ENCODE measurements at places on chromosomes 7 and 10.

- no peak for DNase-seq
These were observed 3.4 kb downstream of the NEUROD6 start for GRCh38 chr7:31337002-31337565.

- DNase-seq = no peak
These were observed 23.6 kb upstream of the PPIA start for GRCh38 chr7:44772867-44773266.

GRCh38 chr10:89173075-89173474 lies 34.0 kb downstream of the CH25H start:
- no peak for DNase-seq

- no peak for DNase-seq
These were observed 53.3 kb downstream of the TPST1 start for GRCh38 chr7:66258409-66258808.

DNA sequence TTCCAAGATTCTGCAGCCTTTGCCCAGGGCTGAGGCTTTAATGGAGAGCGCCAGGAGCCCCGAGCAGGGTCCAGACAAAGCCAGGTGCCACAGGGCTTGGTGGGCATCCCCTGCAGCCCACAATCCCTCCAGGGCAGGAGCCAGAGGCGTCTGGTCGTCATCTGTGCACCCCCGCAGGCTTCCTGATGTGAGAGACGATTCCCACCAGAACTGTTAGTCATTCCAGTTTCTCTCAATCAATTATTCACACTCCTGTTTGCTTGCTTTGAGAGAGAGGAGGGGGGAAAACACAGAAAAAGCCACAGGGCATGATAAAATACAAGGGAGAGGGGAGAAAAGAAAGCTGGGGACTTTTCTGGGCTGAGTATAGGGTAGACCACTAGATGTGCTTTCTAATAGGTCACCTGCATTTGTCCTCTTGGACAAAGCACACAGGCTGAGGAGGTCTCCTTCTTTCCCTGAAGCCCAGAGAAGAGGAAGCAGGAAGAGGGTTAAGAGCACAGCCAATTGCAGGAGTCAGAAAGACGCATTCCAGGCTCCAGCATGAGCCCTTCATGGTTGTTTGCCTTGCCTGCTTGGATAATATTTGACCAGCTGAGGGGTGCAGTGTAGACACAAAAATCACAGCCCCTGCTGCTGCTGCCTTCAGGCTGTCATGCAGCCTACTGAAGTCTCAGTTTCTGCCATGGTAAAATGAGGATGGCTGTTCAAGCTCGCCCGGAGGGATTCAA lies 194.4 kb downstream of the PLXNA4 start:
- no peak for DNase-seq

- no peak for DNase-seq
These were observed 34.1 kb downstream of the PNLIPRP2 start for GRCh38 chr10:116654816-116655215.

DNA sequence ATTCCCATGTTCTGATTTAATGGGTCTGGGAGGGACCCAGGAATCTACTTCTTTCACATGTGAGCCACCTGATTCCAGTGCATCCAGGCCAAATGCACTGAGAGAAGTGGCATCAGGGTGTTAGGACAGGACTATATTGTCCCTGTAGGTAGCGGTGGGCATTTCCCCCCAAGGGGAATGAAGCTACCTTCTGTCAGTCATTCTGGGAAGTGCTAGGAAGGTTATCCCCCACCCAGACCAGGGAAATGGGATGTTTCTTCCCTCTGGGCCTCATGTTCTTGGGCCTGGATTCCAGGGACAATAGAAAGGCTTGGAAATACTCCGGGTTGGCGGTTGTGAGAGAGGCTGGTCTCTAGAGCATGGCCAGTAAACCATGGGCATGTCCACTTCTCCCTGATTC lies 20.8 kb downstream of the C10orf53 start:
- no peak for DNase-seq

DNA sequence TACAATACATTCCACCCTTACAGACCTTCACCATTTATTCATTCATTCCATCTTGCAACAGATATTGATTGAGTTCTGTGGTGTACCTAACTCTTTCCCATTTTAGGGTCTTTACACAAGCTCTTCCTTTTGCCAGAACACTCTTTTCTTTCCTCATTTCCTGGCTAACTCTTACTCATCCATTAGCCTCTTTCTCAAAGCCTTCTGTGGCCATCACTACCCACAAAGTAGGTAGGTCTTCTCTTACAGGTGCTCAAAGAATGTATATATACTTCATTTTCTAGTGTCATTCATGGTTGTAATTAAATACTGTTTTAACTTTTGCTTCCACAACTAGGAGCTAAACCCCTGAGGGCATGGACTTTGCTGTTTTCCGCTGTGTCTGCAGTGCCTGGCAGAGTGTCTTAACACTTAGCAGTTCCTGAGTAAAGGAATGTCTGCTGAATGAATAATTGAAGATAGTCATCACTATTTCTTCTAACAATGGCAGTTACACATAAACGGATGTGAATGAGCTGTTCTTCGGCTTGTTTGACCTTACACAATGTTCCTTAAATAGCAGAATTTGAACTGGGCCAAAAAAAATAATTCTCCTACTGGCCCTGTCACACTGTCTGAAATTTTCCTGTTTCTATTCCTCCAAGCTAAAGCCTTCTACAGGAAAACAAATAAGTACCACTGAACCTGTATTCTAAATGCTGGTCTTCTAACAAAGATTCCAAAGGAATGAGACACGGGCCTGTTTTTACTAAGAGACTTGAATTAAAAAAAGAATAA lies 15.1 kb downstream of the BCAP29 start:
- DNase-seq = peak; percentile 60

GRCh38 chr10:110806335-110806734 lies 65.4 kb upstream of the PDCD4 start:
- no peak for DNase-seq

- DNase-seq = no peak
These were observed 91.3 kb downstream of the NRF1 start for GRCh38 chr7:129702761-129703338.

- DNase-seq = no peak
These were observed 241.7 kb downstream of the MAGI2 start for GRCh38 chr7:79211724-79212123.

DNA sequence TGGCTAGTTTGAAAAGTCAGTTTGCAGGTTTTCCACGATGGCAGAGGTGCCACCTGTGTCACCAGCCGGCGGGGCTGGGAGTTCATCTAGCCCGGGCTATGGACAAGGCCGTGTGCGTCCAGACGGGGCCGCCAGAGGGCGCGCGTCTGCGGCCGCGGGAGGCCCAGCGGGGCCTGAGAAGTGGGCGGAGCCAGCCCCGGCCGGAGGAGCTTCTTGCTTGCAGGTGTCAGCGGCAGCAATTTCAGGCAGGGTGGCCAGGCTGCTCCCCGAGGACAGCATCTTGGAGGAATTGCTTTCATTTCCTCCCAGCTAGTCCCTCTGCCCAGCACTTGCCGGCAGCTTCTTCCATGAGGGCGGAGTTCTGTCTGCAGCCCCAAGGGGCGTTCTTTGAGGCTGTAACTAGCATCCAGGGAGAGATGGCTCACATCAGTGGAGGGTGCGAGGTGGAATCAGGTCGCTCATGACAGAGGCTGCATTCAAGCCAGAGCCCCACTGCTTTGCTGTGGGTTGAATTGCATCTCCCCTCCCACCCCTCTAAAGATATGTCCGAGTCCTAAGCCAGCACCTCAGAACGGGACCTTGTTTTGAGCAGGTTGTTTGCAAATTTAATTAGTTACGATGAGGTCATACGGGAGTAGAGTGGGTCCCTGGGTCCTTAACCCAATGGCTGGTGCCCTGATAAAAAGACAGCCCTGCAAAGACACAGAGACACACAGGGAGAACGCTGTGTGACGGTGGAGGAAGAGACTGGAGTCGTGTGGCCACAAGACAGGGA lies 85.9 kb upstream of the MKI67 start:
- peak; percentile 69 for DNase-seq

GRCh38 chr7:17339139-17339538 lies 40.7 kb downstream of the AHR start:
- DNase-seq = no peak

GRCh38 chr7:110988890-110989501 lies 101.9 kb upstream of the LRRN3 start:
- no peak for DNase-seq

DNA sequence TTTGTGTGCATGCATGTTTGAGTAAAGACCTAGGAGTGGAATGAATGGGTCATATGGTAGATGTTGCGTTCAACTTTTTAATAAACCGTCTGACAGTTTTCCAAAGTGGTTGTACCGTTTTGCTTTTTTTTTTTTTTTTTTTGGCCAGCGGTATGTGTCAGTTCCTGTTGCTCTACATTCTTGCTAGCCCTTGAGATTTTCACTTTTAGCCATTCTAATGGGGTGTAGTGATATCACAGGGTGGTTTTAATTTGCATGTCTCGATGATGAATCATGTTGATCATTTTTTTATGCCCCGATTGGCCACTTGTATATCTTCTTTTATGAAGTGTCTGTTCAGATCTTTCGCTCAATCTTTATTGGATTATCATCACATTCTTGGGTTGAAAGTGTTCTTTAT lies 320.7 kb downstream of the CAMK1D start:
- DNase-seq = no peak

DNA sequence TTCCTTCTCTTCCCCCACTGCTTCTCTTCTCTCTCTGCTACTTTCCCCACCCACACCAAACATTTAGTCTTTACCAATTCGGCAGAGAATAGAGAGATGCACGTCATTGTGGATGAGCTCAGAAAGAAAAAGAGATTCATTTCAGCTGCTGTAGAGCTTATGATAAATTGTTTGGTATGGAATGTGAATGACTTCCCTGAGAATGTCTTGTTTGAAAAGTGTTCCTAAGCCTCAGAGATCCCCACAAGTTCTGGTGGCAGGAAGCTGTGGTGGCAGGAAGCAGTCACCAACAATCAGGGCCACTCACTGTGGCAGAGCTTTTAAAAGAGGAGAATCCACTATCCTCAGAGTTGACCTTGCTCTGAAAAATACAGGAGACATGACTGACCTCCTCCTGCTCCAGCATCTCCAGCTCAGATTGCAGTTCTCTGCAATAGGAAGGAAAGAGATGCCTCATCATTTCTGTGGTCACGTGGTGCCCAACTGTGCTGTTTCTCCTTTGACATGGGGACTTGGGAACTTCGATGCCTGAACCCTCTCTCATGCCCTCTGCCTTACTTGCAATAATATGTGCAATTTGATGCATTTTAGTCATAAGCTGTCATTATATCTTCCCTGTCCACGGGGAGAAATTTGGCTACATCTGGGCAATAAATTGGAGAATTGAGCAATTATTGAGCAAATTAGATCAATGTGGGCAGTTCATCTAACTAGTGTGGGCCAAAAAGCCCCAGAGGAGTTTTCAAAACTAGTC lies 76.5 kb downstream of the BMPER start:
- DNase-seq = no peak

- DNase-seq = no peak
These were observed 183.0 kb downstream of the RAPGEF5 start for GRCh38 chr7:22173685-22174573.

DNA sequence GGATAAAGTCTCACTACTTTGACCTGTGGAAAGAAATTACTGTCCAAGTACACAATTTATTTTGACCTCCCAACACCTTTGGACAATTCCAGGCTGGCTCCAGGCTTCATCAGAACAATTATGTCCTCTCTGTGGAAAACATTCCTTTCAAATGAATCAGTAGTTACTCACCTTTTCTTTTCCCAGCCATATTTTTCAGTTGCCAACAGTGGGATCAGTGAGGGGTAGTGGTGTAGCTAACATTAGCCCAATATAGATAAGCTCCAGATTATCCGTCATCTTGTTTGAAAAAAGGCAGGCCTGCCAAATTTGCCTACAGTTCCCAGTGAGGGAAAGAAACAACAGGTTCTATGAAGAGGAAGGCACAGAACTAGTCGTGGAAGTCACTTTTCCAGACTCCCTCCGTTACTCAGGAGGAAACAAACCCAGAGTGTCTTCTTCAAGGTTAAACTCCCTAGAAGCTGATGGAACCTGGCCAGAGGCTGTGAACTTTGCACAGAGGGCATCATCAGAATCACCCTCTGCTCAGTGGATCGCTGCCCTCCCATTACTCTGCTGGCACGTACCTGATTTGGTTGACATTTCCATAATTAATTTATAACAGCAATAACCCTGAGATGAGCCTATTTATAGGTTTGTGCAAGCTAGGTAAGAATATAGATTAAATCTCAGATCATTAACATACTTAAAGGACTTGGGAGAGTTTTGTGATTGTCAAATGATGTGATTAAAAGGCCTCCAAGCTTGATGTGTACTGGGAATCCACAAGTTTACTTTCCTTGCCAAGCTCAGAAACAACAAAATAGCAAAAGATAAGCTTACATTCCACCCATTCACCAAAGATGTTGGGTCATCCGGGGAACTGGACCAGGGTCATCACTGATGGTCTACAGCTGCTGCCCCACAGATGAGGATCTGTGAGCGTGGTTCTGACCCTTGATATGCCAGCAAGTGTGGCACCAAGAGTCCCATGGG lies 654.6 kb upstream of the GALNT17 start:
- DNase-seq = peak; percentile 3

DNA sequence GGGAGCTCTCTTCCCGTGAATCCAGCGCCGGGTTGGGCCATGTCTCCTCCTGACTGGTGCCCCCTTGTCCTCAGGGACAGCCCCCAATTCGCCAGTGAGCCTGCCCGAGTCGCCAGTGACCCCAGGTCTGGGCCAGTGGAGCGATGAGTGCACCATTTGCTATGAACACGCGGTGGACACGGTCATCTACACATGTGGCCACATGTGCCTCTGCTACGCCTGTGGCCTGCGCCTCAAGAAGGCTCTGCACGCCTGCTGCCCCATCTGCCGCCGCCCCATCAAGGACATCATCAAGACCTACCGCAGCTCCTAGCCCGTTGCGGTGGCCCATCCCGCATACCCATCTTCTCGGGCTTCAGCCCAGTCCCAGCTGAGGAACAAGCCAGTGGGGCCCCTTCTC lies 96.6 kb downstream of the NEURL1 start:
- DNase-seq = no peak

DNA sequence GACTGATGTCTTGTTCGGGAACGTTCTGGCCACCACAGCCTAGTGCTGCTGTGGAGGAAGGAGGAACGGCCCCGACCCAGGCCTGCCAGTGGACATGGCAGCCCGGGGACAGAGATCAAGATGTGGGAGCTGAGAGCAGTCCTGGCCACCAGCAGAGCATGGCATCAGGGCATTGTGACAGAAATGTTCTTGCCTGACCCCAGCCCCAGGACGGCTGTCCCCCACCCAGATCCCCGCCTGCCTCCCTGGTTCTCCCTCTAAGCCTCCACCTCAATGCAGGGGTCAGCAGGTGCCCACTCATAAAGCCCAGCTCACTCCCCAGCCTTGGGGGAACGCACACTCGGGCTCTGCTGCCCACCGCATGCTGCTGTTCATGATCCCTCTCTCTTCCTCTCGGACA lies 42.9 kb upstream of the HSPA12A start:
- no peak for DNase-seq

- no peak for DNase-seq
These were observed 37.4 kb downstream of the WIPF3 start for GRCh38 chr7:29843726-29844125.

DNA sequence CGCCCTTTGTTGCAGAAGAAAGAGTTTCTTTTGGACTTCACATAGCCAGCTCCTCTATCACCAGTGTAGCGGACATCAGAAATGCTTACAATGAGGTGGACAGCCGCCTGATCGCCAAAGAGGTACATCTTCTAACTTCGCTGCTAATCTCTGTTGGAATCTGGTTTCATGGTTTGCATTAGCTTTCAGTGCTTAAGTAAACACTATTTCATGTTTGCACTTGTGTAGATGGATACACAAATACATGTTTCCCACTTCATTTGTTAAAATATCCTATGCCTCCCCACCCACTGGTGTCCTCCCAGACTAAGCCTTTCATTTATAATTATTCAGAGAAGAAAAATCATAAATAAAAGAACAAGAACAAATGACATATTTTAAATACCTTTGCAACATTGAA lies 103.9 kb downstream of the WDFY4 start:
- DNase-seq = no peak

GRCh38 chr10:117004227-117005025 lies 561 bp downstream of the SHTN1 start:
- DNase-seq = peak; percentile 83

Measured in MG63 (cell line).